ENCODE measurements at places on chromosomes 1 and 21.

DNA sequence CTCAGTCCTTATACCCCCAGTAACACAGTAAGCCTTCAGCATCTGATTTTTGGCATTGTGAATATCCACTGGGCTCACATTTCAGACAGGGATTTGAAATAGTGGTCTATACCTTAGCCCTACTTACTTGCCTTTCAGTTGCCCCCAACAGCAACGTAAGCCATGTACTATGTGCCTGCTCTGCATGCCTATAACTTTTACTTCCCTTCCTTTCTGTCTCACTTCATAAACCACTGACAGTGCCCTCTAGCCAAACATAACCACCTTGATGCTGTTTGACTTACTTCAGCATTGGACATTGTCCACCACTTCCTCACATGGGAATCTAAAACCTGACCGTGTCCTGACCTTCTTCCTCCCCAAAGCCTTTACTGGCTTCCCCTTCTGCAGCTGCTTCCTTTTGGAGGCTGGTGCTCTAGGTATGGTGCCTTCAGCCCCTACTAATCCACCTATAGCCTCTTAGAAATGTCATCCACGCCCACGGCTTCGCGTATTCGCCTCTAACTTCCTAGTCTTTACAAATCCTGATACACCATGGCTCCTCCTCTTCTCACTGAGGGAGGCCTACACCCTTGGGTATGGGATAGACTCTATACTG, 3.6 kb upstream of the ZNF672 start:
- DNase-seq: no peak

DNA sequence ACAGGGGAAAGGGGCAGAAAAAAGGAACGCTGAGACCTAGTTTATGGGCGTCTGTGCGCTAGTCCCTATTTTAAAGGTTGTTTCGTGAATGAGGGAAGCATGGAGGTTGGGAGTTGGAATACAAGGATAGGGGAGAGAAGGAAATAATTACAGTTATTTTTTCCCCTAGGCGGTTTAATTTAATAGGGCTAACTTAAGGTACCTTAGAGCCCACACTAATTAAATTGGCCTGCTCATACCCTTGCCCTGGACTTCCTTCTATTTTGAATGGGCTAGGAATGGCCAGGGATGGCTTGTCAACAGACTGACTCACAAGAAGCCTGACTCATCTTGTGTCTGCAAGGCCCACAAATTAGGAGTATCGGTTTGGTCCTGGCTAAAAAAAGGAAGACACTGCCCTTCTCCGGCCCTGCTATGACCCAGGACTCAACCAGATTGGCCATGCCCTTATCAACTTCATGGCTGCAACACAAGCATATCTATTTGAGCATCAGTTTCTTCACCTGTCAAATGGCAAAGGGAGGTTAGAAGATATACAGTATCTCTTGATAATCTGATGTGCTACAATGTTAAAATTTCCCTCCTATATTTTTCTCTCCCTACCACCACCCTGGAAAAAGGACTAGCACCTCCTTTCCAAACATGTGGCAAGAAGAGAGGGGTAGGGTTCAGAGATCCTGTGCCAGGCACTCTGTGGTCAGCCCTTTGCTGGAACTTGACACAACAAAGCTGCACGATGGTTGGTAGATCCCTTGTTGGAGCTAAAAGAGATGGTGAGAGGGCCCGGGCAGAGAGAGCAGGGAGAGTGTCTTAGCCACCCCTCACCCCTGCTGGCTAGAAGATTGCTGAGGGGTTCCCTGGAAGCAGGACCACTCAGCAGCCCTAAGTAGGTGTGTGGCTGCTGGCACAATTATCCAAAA, 2.2 kb upstream of the SSBP3 start:
- no peak for DNase-seq

GRCh38 chr1:47208374-47208850, 18.6 kb upstream of the PDZK1IP1 start:
- no peak for DNase-seq

DNA sequence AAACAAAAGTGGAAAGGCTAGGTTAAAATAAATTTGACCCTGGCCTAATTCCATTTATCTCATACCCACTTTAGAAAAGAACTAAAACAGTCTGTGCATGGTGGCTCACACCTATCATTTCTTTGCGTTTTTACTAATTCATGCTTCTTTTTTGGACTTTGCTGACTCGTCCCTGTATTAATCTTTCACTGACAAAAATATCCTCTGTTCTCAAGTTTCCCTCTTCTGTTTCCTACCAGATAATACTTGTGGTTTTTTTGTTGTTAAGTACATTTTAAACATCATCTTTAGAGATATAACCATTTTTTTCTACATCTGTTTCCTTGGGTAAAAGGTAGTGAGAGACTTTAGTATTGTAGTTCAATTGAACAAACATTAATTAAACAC, 11.5 kb downstream of the CNST start:
- DNase-seq: no peak

DNA sequence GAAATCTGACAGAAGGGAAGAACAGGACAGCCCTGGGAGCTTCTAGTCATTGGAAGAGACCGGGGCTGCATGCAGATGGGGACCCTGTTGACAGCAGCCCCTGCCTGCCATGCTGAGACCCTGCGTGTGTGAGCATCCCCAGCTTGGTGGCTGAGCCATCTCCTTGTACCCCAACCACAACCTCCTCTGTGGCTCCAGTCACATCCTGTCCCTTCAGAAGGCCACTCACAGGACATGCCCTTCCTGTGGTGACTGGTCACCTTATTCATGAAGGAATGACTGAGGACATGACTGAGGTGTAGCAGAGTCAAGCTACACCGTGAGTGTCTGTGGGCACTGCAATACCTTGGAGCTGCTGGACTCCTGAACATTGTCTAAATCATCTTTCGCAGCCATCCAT, 141.8 kb upstream of the ERRFI1 start:
- DNase-seq: no peak

DNA sequence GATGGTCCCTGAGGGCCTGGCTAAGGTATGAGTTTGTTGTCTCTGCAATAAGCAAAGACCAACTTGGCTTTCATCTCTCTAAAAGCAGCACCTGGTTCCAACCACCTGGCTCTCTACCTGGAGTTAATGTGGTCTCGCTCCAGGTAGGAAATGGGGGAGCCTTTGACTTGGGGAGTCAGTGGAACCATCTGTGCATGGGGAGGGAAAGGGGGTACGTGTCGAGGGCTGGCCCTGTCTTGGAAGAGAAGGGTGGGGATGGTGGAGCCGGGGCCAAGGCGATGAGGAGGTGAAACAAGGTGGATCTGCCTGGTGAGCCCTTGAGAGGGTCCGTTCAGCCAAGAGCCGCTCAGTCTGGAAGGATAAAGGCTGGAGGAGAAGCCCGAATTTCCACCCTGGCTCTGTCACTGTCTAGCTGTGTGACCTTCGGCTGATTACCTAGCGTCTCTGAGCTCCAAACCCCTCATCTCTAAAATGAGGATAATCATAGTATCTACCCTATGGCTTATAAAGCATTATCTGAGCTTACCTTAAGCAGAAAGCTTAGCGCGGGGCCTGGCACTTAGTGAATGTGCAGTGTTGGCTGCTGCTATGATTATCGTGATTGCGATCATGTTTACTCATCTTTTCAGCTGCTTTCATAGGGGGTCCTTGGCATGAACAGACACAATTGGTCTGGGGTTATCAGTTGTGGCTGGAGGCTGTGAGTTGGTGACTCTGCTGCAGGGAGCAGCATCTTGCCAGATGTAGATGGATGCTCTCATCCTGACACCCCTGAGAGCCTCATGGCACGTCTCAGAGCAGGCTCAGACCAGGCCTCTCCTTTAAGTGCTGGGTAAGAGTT, 78.7 kb downstream of the ACTL8 start:
- DNase-seq: no peak

DNA sequence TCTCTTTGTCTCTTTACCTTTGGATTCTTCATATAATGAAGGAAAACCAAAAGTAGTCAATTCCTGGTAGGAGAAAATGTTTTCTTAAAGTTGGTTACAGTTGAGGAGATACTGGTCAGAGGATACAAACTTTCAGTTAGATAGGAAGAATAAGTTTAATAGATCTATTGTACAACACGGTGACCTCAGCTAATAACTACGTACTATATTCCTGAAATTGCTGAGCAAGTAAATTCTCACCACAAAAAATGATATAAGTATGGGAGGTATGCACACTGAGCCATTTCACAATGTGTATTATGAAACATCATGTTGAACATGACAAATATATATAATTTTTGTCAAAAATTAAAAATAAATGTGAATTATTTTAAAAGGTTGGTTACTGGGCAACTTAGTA, 20.4 kb downstream of the SSX2IP start:
- no peak for DNase-seq
